ENCODE measurements at places on chromosomes 2 and 18. TPM values are rescaled to one million over a fixed set of nuclear protein-coding genes. Genes with fewer than 3 reads are reported as not detected.

- DNase-seq = no peak
Measured at GRCh38 chr2:237306083-237306786, 107.7 kb downstream of the COL6A3 start.

- no peak for DNase-seq
Measured at GRCh38 chr2:197846777-197847176, 42.4 kb downstream of the PLCL1 start.

DNA sequence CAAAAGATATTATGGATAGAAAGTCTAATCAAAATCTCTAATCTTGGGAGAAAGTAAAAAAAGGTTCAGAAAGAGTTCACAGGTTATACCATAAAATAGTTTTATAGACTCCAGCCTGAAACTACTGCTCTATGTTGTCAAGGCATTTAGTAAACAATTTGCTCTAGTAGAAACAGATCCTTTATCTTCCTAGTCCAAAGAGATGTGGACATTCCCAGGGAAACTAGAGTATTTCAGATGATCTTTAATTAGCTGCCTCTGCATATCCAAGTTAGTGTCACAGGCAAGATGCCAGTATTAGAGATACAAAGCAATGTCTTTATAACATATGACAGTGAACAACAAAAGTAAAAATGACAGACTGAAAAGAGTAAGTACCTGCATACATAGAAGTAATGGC is 708.6 kb downstream of the CCDC85A start:
- DNase-seq = no peak

HOXD9 gene
- not detected for total RNA-seq

DNA sequence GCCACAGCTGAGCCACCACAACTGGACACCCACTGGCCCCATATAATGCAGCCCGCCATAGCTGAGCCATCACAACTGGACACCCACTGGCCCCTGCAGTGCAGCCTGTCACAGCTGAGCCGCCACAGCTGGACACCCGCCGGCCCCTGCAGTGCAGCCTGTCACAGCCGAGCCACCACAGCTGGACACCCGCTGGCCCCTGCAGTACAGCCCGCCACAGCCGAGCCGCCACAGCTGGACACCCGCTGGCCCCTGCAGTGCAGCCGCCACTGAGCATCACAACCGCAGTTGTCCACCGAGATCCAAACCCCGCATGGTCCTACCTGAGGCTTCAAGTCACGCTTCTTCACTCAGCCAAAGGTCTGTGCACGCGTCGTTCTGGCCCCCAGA is 134.2 kb downstream of the PXDN start:
- DNase-seq = no peak

DNA sequence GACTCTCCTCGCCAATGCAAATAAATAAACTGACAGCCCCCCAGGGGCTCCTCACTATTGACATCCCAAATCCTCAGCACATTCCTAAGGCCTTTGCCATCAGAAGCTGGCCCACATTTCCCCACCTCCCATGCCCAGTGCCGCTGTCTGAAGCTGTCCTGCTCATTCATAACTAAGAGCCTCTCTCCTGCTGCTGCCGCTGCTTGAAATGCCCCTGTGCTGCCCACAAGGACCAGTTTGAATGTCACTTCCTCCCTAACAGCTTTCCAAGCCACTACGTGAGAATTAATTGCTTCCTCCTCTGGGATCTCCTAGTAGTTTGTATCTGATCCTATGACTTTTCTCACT is 151.6 kb upstream of the CAPN13 start:
- no peak for DNase-seq

GRCh38 chr2:72153924-72154323 is 6.3 kb upstream of the CYP26B1 start:
- no peak for DNase-seq

DNA sequence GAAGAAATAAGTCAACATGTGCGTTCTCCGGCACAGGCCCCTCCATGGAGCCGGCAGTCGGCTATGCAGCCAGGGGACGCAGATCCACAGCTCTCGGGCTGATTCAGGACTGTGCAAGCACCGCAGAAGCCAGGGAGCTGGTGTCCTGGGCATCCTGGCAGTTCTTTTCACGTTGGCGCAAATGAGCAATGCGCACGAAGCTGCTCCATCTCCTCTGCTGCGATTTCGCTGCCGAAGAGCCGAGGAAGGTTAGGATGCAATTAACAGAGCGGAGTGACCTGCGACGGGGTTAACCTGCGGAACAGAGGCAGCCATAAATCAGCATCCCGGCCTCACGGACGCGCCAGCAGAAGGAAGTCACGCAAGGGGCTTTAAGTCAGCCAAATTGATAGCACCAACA is 107.1 kb upstream of the POU3F3 start:
- DNase-seq = no peak

GRCh38 chr2:144350151-144350802 is 169.6 kb downstream of the ZEB2 start:
- DNase-seq = no peak

GRCh38 chr2:15355386-15355785 is 205.7 kb downstream of the NBAS start:
- no peak for DNase-seq

DNA sequence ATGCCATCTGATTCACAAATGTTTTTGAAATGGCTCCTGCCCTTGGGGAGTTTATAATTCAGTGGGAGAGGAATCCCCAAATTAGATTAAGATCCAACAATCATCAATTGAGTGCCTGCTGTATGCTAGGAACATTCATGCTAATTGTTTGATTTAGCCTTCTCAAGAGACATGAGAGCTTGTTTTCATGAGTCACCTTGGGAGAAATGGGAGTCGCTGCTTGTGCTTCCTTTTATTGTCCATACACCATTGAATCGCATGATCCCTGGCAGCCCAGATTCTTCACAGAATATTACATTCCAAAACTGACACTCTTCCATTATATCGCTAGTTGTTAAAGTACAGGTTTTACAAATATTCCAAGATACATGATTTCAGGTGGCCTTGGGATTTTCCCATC is 106.0 kb upstream of the MAP3K20 start:
- DNase-seq = no peak

- no peak for DNase-seq
Measured at GRCh38 chr18:55404136-55404830, 183.7 kb downstream of the TCF4 start.

KRTCAP3 gene
- 2.1 TPM for total RNA-seq

- no peak for DNase-seq
Measured at GRCh38 chr2:38748943-38749804, 2.0 kb downstream of the SRSF7 start.

MAP3K19 gene
- not detected for total RNA-seq

- DNase-seq = no peak
Measured at GRCh38 chr18:76378526-76379215, 116.4 kb downstream of the ZNF516 start.

SPATA3 gene
- not detected for total RNA-seq

DNA sequence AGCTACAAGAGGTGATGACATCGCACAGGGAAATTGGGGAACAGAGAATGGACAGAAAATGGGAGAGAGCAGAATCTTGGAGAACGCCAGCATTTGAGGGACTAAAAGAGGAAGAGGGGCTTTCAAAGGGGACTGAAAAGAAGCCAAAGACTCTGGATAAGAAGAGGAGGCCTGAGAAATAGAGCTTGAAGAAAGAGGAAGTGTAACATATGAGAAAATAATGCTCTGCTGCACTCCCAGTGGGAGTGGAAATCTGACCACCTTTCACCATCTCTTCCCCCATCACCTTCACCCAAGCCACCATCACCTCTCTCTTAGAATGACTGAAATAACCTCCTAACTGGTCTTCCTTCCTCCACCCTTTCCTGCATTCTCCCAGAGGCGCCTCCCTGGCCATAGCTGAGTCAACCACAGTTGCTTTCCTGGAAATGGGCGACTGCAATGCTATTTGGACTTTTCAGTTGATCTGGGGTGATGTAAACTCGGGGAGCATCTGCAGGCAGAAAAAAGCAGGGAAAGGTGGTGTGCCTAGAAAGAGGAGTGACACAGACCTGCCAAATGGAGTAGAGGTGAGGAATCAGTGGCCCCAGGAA is 16.8 kb downstream of the CXCR1 start:
- DNase-seq = no peak

OSR1 gene
- total RNA-seq = 1.1 TPM

VWA3B gene
- total RNA-seq = not detected

DNA sequence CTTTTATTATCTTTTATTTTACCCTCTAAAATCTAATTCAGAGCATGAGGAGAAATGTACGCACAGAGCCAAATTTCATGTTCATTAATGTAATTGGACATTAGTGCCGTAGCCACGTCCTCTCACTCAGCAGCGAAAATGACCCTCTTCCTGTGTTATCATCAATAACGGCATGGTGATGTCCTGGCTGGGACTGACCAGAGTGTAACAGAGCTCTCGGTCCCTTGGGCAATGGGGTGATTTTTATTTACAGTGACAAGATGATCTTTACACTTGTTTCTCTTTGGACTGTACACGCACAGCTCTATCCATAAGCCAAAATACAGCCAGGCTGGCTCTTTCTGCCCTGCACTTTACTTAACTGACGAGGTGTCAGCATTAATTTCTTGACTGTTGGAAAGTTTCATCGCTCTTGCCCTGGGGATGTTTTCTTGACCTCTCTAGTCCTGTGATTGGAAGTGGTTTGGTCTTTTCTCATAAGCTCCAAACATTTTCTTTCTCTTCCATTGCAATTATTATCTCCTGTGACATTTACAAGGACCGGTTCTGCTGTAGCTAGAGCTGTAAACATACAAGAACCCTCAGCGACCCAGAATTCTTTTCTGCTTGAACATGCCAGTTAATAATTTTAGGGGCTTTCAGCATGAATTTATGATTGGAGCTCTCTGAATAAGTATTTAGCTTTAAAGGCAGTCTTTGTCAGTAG is 308.0 kb upstream of the PIK3C3 start:
- DNase-seq = no peak

- DNase-seq = no peak
Measured at GRCh38 chr2:105753380-105753779, 8.7 kb downstream of the NCK2 start.

- peak; percentile 46 for DNase-seq
Measured at GRCh38 chr2:215532844-215533243, 97.0 kb upstream of the FN1 start.

DNA sequence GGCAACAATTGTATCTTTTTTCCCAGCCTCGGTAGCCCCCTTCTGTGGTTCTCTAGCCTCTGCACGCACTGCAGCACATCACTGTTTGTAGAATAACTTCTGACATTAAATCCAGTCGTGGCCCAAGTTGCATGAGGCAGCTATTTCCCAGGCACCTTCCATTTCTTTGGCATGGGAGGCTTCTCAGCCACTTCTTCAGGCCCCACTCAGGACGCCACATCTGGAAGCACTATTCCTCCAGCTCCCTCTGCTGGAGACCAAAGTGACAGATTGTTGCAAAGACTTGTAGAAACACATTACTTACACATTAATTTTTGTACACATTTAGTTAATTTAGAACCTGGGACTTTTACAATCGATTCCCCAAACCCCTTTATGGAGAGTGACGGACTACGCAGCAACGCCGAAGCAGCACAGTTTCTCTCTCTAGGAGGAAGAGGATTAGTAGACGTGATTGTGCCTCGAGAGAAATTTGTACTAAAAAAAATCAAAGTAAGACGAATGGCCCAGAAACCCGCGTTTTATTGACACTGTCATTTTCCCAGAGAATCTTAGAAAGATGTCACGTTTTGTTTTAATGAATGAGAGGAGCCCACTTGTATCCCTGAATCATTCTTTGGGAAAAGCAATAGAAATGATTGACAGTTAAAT is 57.8 kb upstream of the RGPD5 start:
- peak; percentile 69 for DNase-seq

- peak; percentile 49 for DNase-seq
Measured at GRCh38 chr18:11553098-11553940, 56.1 kb upstream of the SLC35G4 start.

DNA sequence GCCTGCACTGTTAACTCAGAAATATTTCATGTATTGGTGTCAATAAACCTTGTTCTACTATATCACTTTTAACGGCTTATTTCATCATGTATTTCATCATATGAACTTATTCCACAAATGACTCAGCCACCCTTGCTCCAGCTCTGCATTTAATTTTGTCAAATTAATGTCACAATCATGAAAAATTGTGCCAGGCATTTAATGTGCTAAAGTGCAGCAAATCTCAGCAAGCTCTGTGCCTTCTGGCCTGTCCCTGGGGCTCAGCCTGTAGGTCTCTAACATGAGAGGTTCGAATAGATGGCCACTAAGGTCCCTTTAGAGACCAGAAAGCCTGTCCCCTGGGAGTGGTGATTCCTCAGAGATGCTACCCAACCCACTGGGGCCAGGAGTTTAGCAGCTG is 28.6 kb downstream of the BOD1L2 start:
- DNase-seq = no peak

DNA sequence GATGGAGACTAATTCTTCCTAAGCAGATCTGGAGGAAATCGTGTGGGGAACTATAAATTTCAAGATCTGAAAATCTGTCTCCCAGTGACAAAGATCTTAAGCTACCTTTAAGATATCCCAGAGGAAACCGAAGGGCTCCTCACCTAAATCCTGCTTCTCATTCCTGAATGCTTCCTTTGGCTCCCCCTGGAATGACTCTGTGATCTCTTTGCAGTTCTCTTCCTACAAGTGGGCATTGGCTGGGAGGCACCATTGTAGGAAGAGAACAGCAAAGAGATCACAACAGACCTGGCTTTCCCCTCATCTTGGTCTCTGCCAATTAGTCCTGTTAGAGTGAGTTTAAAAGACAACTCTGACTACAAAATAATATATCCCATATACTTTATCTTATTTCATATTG is 70.0 kb upstream of the KCNH7 start:
- no peak for DNase-seq

GPR45 gene
- not detected for total RNA-seq

DNA sequence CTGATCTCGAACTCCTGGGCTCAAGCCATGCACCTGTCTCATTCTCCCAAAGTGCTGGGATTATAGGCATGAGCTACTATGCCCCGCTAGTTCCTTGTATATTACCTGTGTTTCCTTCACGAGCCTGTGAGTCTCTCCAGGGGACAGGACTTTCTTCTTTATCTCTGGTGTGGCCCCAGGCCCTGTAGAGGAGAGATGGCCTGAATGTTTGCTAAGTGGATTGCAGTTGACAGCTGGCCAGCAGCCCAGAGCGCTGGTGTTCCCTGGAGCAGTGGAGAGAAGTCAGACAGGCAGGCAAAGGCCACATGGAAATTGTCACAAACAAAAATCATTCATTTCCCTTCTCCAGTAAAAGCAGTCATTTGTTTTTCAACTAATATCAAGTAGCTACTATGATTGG is 17.9 kb downstream of the LPIN1 start:
- no peak for DNase-seq

- no peak for DNase-seq
Measured at GRCh38 chr2:101012054-101012705, 10.1 kb downstream of the RPL31 start.

Measured in HepG2 (cell line).